ENCODE measurements at places on chromosomes 7 and 10. TPM values are rescaled to one million over a fixed set of nuclear protein-coding genes. Genes with fewer than 3 reads are reported as not detected.

DNA sequence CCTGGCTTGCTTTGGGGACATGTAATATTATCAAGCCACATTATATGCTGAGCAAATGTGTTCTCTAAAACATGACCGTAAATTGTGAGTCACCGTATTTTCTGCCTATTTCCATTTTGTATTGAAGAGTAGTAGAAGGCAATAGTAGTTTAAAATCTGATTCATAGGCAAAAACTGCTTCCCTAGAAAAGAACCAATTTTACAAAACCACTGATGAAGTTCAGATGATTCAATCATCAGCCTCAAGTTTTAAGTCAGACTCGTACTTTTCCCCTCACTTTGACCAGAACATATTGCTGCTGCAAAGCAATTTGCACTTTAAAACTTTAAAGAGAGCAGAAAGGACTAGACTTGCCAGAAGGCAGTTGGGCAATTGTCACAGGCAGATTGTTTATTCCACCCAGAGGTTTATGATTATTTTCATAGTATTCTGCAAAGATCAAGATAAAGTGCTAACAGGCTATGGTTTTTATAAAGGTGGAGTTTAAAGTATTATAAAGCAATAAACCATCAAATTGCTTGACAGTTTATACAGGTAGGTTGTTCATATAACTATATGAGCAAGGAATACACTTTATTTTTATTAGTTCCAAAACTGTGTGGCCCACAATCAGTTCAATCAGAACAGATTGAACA is 168.2 kb downstream of the ETV1 start:
- no peak for ATAC-seq

GRCh38 chr7:53476566-53476965 is 441.1 kb downstream of the POM121L12 start:
- ATAC-seq: no peak

DNA sequence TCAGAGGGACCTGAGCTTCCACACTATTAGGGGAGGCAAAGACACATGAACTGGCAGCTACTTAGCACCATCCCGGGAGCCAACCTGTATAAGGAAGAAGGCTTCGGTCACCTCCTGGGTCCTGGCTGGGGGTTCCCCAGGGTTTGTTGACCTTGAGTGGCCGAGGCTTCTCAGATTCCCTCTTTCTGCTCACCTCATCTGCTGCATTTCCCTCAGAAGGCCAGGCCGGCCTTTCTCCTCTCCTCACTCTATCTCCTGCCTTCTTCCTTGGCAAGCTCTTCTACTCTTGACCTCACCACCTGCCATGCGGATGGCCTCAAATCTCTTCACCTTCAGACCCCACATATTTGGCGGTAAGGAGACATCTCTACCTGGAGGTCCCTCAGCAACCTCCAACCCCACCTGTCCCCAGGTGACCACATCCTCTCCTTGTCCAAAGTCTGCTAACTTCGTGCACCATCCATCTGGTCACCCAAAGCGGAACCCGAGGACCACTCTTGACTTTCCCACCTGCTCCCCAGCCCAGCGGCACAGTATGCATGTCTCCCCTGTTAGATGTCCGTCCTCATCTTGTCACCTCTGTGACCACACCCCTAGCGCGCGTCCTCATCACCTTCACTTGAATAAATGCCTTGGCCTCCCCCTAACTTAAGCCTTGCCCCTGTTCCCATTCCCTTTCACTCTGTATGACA is 133.8 kb upstream of the UNC5B start:
- ATAC-seq: no peak

DNA sequence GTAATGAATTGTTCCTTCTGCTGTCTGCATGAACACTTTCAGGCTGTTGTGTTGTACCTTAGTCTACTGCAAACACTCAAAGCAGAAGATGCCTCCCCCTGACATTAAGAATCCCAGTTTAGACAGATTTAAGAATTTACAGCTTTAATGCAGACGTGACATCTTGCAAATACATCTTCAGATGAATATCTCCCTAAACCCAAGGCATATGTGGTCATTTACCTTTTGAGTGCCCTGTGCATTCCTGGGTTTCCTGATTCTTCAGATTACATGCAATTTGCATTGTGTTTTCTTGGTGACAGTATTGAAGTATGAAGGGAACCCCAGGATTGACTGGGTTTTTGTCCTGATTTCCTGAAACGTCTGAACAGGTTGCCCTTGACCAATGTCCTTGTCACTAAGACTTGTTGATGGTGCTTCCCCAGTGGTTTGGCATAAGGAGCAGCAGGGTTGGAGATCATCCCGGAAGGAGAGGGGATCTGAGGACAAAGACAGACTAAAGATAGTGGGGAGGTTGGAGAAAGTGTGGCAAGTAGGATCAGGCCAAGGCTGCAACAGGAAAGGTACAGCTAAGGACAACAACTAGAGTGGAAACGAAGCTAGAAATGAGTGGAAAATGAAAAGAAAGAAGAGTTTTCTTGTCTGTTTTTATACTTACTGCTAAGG is 123.8 kb upstream of the RHOBTB1 start:
- ATAC-seq: no peak

Gene FZD8
- total RNA-seq: not detected

- ATAC-seq: no peak
Measured at GRCh38 chr7:137073571-137074325, 205.3 kb downstream of the CHRM2 start.

Gene NUDCD3
- total RNA-seq: 96.4 TPM

Gene UPP1
- 83.9 TPM for total RNA-seq

Gene PHKG1
- 6.0 TPM for total RNA-seq

Gene LRRC72
- total RNA-seq: not detected

Gene HTR5A
- total RNA-seq: not detected

- no peak for ATAC-seq
Measured at GRCh38 chr10:70977625-70978024, 89.3 kb upstream of the PCBD1 start.

Gene VSIR
- total RNA-seq: 27.9 TPM

Gene SAMD8
- 19.8 TPM for total RNA-seq

Gene LRRD1
- total RNA-seq: not detected

Gene ERVW-1
- not detected for total RNA-seq

Gene OPN4
- total RNA-seq: not detected

Gene LIPF
- not detected for total RNA-seq

GRCh38 chr7:103317009-103317408 is 19.8 kb downstream of the PMPCB start:
- ATAC-seq: no peak

Gene NEURL1
- total RNA-seq: 2.1 TPM

DNA sequence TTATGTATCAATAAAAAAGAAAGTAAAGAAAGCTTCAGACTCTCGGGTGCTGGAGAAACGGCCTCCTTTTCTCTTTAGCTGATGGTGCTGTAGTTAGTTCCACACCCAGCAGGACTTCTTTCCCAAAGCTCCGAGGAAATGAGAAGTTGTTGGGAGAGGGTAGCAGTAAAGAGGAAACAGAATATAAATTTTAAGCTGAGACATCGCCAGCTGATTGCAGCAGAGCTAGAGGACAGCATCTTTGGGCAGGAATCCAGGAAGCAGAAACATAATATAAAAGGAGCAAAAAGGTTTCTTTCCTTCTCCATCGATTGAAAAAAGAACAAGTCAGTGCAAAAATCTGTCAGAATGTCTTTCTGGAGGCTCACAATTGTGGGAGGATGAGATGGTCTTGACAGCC is 616.9 kb upstream of the FOXK1 start:
- no peak for ATAC-seq

GRCh38 chr7:21920936-21921335 is 24.8 kb downstream of the CDCA7L start:
- no peak for ATAC-seq

GRCh38 chr7:142855756-142856564 is 1.1 kb downstream of the EPHB6 start:
- ATAC-seq: no peak

DNA sequence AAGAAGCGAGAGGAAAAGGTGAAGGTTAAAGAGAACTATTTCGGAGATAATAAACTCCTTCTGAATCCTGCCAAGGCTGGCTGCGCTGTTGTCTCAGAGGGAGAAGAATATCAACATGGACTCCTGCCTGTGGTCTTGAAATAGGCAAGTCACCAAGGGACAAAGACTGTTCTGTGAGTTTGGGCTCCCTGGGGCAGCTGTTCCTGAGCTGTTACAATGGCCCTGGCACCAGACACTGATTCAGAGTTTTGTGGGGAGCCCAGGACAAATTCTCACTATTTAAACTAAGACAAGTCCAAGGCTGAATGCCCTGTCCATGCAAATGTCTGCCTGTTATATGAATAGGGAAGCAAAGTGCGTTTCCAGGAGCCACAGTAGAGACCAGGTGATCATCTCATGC is 81.4 kb downstream of the PRPF18 start:
- ATAC-seq: no peak

- no peak for ATAC-seq
Measured at GRCh38 chr7:19111474-19112273, 5.8 kb downstream of the TWIST1 start.

Gene APBB1IP
- total RNA-seq: 50.4 TPM

- no peak for ATAC-seq
Measured at GRCh38 chr7:121803039-121803438, 69.9 kb upstream of the PTPRZ1 start.

DNA sequence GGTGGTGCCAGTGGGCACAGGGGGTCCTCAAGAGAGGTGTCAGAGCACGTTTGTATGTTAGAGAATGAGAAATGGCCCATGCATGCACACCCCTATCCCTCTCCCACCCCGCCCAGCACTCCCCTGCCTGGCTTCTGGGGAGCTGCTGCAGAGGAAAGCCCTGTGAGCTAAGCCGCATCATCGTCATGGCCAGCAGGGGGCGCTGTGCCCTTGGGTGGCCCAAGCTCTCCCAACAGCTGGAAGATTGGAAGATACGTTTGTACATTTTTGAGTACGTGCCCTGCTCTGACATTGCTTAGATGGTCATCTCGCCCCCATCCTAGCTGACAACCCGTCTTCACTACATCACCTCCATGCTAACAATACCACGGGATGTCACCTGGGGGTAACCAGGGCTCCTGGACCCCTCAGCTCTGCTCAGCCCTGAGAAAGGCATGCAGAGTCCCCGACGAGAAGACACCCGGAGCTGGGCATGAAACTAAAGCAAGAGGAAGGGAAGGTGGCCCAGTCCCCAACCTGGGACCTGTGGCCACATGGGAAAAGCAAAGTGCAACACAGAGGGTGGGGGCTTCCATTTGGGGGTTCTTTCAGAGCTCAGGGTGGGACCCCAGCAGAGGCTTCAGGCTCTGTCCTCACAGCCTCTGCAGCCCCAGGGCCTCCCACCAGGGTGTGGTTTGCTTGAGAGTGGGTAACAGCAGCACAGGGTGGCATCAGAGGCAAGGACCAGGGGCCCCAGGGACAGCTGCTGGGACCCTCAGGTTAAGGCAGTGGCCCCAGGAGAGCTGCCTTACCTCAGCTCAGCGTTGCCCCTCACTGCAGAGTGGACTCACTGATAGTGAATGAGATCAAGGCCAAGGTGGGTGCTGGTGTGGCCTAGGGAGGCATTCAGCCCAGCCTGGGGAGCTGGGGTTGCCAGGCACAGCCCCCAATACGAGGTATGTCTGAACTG is 136.6 kb downstream of the PTPN20 start:
- ATAC-seq: peak; percentile 79
